ENCODE measurements at places on chromosomes 12 and 14.

GRCh38 chr14:104436047-104436591 lies 143.4 kb upstream of the C14orf180 start:
- no peak for DNase-seq

DNA sequence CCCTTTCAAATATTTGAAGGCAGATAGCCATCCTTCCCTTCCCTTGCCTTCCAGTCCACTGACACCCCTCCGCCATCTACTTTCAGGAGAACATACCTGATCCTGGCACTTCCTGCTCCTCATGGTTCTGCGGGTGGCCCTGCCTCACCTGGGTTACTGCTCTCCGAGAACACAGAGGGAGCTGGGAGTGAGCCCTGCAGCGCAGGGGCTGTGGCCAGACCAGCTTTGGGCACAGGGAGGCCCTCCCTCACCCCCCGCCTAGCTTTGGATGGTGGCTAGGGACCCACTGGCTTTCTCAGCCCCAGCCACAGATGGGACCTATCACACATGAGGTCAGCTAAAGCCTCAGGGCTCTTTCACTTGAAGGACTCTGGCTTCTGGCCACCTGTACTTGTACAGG lies 12.4 kb downstream of the IQSEC3 start:
- DNase-seq = no peak

DNA sequence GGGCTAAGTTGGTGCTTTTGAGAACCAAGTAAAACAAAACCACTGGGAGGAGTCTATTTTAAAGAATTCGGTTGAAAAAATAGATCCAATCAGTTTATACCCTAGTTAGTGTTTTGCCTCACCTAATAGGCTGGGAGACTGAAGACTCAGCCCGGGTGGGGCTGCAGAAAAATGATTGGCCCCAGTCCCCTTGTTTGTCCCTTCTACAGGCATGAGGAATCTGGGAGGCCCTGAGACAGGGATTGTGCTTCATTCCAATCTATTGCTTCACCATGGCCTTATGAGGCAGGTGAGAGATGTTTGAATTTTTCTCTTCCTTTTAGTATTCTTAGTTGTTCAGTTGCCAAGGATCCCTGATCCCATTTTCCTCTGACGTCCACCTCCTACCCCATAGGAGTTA lies 1.8 kb upstream of the RAB5B start:
- no peak for DNase-seq

DNA sequence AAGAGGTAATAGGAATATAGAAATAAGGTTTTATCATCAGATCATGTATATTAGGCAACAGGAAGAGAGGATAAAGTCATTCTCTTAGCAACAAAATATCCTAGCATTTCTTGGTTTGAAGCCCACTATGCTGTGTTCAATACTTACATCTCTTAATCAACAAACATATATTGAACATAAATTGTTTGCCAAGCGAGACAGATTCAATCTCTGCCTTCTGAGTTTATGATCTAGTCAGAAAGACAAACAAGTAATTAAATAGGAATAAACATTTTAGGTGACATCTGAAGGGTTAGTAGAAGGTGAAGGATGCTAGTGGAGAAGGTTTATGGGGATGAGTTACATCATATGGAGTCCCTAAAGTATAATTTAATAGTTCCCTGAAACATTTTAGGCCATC lies 54.8 kb downstream of the PPHLN1 start:
- DNase-seq = no peak

GRCh38 chr12:94722664-94723063 lies 72.3 kb upstream of the TMCC3 start:
- no peak for DNase-seq

DNA sequence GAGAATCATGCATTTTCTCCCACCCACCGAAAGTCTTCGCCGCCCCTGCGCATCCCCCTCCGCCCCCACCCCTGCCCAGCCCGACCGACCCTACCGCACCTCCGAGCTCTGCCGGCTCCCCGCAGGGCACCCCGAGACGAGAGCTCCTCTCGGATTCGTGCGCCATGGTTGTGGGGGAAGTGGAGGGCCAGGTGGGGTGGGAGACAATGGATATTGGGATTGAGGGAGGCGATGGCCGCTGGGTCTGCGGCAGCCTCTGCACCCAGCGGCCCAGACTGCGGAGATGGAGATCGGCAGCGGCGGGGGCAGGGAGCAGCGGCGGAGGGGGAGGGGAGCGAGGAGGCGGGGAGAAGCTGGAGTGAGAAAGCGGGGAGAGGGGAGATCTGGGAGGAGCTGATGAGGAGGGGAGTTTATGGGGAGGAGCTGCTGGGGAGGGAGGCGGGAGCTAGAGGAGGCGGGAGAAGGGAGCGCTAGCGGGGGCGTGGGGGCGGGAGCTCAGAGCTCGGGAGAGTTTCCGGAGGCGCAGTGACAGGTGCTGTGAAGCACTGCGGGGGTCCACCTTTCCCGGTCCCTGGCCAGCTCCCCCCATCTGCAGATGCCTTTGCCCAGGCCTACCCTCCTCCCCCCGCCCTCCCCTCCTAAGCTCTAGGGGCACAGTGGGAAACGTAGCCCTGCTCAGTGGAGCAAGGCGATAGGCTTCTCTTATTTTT lies at the start of gene SALL2:
Gene SALL2, minus strand, starts transcription at position 385 of the 710 bp plus-strand sequence. Its CDS starts 219 bp downstream, at position 166.
- DNase-seq = peak; percentile 72

- DNase-seq = no peak
These were observed 14.7 kb downstream of the TMEM30B start for GRCh38 chr14:61266436-61266835.
